ENCODE measurements at places on chromosomes 5 and 9. TPM values are rescaled to one million over a fixed set of nuclear protein-coding genes. Genes with fewer than 3 reads are reported as not detected.

DNA sequence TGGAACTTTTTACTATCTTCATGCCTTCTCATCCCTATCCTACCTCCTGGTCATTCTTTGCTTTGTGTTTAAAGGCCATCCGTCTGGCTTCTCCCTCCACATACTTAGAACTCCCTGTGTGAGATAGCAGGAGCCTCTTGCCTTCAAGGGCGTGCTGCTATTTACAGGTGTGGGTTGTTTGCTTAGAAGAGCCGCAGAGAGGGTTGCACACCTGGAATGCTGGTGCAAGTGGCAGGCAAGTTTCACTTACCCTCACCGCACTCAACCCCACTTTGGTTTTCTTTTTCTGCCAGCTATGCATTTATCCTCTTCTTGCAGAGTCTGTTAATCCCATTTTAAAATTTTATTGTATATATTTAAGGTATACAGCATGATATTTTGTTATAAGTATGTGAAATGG is 12.6 kb downstream of the SKP2 start:
- no peak for DNase-seq

DNA sequence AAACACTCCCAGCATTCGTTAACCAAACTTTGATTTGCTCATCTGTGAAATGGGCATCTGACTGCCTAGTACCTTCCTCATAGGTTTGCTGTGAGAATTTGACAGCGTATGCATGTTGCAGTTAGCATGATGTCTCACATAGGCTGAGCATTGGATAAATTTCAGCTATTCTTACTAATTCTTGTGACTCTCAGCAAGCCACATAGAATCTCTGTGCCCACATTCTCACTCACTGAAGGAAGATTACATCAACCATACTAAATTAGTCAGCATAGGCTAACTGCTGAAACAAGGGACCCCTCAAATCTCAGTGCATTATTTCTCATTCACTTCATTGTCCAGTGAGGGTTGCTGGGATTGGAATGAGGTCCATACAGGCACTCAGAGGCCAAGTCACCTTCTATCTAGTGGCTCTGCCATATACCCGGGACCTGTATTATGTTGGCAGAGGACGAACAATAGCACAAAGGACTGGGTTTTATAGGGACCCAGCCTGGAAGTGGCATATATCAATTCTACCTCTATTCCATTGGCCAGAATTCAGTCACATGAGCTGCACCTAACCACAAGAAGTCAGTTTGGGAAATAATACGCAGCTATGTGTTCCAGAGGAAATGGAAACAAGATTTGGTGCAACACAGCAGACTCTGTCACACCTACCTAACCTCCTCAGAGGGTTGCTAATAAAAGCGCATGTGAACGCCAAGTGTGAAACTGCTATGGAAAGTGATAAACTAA is 4.2 kb upstream of the PTGER4 start:
- no peak for DNase-seq

DNA sequence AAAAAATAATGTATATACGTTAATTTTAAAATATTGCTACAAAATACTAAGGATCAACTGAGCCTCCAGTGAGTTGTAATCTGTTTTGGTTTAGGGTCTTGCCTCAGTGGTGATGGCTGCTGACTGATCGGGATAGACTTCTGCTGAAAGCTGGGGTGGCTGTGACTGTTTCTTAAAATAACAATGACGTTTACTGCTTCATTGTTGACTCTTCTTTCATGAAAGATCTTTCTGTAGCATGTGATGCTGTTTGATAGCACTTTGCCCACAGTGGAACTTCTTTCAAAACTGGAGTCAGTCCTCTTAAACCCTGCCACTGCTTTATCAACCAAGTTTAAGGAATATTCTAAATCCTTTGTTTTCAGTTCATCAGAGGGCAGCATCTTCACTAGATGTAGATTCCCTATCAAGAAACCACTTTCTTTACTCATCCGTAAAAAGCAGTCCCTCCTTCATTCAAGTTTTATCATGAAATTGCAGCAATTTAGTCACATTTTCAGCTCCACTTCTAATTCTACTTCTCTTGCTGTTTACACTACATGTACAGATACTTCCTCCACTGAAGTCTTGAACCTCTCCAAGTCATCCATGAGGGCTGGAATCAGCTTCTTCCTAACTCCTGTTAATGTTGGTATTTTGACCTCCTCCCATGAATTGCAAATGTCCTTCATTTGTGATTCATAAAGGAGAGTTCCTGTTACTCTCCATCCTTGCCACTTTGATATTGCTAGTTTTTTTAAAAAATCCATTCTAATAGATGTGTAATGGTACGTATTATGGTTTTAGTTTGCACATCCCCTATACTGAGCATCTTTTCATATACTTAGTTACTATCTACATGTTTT is 41.5 kb upstream of the PTPDC1 start:
- peak; percentile 46 for DNase-seq

- no peak for DNase-seq
Observed at GRCh38 chr5:54361691-54362411, 51.5 kb upstream of the ARL15 start.

DNA sequence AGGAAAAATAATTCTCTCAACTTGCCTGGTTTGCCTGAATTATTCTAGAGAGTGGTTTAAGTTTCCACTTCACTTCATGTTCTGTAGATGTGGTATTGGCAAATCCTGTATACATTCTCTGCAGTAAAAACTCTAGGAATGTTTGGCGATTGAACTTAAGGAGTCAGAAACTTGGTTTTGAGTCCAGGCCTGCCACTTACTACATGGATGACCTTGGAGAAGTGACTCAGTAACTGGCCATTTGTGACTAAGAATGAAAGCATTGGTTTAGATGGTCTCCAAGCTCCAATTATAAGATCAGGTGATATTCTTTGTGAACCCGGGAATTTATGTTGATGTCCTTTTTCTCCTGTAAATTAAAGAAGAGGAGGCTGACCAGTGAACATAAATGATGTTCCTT is 233.8 kb downstream of the GAS1 start:
- peak; percentile 83 for DNase-seq

DNA sequence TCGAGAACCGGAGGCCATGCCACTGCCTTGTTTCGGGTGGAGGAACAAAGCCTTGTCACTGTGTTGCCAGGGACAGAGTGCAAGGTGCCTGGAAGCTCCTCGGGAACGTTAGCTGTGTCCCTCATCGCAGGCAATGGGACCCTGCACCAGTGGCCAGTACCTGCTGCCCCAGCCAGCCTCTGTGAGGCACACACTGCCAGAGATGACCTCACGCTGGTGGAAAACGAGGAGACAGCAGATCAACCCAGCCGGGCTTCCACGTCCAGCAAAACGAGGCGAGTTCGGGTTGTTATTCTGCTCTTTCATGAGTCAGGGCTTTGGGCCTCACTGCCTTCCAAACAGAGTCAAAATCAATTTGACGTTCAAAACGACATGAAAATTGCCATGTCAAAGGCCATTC is 104.1 kb downstream of the ADAMTS2 start:
- DNase-seq = no peak

- no peak for DNase-seq
Observed at GRCh38 chr9:75891771-75892215, 1.3 kb downstream of the PCSK5 start.

GRCh38 chr9:2765250-2765880 is 48.1 kb downstream of the KCNV2 start:
- no peak for DNase-seq

DNA sequence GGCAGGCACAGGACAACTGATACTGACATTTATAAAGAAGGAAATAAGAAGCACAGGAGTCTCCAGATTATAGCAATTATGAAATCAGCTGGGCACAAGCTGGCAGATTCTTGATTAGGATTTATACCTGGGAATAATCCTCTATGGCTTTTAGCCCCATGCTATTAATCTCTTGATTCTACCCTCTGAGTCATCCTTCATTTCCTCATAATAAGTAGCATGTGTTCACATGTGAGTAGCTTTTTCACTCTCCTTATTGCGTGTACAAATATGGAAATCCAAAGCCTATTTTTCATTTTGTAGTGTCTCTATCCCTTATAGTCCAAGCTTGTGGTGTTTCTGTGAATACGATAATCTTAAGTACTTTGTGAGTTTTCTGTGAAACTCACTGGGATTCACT is 185.0 kb upstream of the PRLR start:
- no peak for DNase-seq

- DNase-seq = peak; percentile 28
Observed at GRCh38 chr5:133635051-133635450, 22.7 kb upstream of the FSTL4 start.

GRCh38 chr5:179343719-179344430 is 1.4 kb downstream of the ADAMTS2 start:
- peak; percentile 58 for DNase-seq

DNA sequence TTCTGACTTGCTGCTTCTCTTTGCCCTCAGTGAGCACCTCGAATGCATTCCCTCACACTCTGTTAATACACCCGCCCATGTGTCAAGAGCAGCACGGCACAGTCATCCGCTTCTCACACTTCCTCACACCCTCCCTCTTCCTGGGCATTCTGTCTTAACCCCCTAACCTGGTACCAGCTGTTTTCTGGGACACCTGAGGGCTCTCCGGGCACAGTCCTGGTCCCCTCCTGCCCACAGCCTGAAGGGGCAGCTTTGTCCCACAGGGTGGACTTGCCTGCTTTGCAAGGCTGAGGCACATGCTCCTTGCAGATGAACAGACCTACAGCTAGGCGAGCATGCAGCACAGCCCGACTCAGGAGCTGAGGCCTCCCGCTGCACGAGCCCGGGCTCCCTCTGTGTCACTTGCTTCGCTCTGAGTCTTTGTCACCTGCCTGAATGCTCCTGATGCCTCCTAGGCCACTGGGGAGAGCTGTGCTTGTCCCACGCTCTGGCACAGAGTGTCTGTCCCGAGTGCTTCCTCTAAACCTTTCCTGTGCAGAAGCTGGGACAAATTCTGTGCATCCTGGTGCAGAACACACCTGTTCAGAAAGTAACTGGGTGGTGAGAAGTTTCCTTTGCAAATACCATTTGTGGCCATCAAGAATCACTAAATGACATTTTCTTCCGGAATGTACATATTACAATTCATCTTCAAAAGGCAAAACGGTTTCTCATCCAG is 47.8 kb downstream of the AHRR start:
- DNase-seq = peak; percentile 63

DNA sequence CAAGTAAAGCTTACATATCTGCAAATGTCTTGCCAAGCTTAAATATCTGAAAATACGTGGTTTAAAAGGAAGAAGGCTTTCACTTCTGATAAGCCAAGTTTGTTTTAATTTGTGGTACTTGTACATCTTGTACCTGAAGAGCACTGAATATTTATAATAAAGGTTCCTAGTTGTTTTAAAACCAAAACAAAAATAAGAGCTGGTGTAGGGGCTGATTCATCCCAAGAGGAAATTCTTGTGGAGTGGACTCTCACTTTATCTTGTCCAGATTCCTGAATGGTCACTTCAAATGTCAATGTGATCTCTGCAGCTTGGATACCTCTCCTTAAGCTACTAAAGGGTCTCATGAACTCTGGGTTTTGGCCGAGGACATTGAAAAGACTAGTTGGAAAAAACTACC is 29.5 kb downstream of the MAMDC2 start:
- peak; percentile 23 for DNase-seq

- DNase-seq = no peak
Observed at GRCh38 chr5:73422164-73422563, 26.4 kb downstream of the FOXD1 start.

GRCh38 chr9:6188466-6188865 is 27.1 kb upstream of the IL33 start:
- no peak for DNase-seq

GRCh38 chr5:16467363-16468219 is 2.0 kb upstream of the ZNF622 start:
- peak; percentile 78 for DNase-seq

DNA sequence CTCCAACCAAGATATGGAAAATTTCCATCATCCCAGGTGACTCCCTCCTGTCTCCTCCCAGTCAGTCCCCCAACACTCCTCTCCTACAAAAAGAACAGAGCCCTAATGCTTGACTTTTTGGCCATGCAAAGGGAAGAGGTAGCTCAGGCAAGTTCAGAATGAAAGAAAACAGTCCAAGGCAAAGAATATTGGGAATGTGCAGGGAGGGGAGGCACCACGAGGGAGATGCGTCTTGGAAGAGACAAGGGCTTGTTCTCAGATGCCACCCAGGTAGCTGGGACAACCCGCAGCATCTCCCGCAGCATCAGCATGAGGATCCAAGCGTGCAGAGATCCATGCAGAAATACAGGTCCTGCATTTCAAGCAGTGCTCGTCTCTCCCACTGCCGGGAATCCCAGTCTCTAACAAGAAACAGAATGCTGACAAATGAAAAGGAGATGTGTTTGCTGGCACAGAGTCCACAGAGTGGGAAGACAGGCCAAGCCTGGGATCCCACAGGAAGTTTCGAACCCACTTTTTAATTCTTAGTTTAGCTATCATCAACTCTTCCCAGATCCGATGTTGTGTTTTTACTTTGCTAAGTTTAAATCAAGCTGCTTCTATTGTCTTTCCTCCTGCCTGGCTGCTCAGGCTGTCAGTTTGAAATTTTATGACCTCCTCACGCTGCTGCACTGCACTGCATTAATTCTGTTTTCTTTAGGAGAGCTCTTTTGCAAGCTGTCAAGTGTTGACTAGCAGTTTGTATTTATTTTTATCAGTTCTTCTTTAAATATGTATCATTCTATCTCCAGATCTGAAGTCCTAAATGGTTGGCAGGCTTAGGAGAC is 86.8 kb upstream of the OSMR start:
- DNase-seq = no peak

DNA sequence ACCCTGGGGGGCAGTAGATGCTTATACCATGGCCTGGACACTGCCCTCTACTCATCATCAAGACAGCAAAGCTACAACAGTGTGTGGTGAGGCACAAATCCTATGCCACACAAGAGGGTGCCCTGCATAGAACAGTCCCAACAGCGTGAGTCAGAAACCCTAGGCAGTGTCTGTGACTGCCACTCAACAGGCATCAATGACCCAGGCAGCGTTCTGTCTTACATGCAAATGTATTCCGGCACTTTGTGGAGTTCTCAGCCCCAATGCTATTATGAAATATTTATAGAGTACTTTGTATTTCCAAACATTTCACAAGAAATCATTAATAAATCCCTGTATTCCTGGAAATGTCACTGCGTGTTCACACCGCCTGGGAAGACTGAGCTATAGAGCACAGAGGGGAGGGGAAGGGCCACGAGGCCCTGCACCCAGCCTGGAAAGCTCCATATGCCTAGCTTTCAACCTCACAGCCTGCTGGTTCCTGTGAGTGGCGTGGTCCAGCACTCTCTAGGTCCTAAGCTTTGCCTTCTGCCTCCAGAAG is 77.7 kb downstream of the NIPSNAP3B start:
- no peak for DNase-seq

GRCh38 chr5:60568646-60569045 is 131.3 kb downstream of the DEPDC1B start:
- DNase-seq = no peak

GRCh38 chr5:172815631-172816030 is 18.4 kb upstream of the ERGIC1 start:
- no peak for DNase-seq

The OGN gene
- not detected for total RNA-seq

The ALAD gene
- total RNA-seq = 10.3 TPM

The IFNA21 gene
- not detected for total RNA-seq

The SYNPO gene
- total RNA-seq = 3.0 TPM

The TAF1L gene
- not detected for total RNA-seq

The SPATA31A3 gene
- not detected for total RNA-seq

The PALM2AKAP2 gene
- 20.6 TPM for total RNA-seq

The ACOT12 gene
- total RNA-seq = not detected

The PLPPR1 gene
- total RNA-seq = not detected
